Activated CD4-positive, alpha-beta T cell treated with anti-CD3 and anti-CD28 coated beads, Interleukin-2, Interleukin-4, amounts not matched to agents 100 ng/mL and 50 ng/mL, durations not matched to agents 16 hours and 8 hours (primary cell): ENCODE measurements at places on chromosomes 7 and 10.
A peak's percentile ranks its signal among the peaks of the same experiment; 100 is the strongest.

DNA sequence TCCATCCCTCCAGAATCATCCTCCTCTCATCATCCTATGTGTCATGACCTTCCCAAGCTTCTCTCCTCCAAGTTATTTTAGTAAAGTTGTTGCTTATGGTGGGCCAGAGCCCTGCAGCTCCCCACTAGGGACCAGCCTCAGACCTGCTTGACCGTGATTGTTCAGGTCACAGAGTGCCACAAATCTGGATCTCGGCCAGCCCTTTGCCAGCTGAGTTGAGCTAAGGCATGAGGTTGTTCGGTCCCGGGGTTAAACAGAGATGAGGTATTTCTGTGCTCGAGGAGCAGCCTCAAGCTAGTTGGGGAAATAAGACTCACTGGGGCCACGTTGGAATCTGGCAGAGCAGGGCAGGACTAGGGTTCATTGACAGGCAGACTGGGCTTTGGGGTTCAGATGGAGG is 66.3 kb upstream of the PPIF start:
- DNase-seq = no peak

DNA sequence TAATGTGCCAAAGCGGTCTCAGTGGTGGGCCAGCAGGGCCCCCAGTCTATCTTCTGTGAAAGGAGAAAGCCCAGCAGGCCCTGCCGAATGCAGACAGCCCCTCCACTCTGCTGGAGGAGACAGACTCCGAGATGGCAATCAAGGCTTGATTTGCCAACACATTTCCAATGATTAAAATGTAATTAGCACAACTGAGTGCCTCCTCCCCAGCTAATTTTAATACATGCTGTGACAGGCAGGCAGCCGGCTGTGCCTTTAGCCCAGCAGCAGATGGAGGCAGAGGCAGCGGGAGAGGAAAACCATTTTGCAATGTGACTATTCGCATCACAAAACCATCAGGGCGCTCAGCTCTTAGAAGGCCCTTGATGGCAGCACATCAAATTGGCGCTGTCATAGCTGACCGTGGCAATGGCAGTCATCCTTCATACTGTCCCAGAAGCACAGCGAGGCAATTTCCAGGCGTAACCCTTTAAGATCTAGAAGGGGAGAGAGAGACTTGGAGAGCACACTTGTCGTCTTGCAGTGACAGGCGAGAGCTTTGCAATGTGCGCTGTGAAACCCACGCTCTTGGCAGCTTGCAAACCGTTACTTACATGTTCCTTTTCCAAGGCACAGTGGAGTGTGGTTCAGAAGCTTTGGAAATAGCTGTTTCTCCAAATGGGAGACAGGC is 714.8 kb upstream of the GALNT17 start:
- no peak for DNase-seq

GRCh38 chr10:119663866-119664698 is 12.9 kb downstream of the BAG3 start:
- peak; percentile 54 for DNase-seq

DNA sequence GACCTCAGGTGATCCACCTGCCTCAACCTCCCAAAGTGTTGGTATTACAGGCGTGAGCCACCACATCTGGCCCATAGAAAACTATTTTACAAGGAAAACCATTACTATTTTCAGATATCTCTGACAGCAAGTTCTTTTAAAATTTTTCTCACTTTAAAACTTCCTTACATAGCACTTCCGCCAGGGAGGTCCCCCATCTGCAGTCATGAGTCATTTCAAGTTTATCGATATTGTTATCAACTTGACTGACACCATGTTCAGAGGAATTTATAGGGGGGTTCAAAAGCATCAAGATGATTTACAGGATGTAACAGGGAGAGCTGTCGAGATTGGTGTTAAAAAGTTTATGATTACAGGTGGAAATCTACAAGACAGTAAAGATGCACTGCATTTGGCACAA is 88.8 kb downstream of the NRBF2 start:
- DNase-seq = peak; percentile 50

GRCh38 chr7:80999100-80999499 is 80.2 kb upstream of the SEMA3C start:
- DNase-seq = no peak

DNA sequence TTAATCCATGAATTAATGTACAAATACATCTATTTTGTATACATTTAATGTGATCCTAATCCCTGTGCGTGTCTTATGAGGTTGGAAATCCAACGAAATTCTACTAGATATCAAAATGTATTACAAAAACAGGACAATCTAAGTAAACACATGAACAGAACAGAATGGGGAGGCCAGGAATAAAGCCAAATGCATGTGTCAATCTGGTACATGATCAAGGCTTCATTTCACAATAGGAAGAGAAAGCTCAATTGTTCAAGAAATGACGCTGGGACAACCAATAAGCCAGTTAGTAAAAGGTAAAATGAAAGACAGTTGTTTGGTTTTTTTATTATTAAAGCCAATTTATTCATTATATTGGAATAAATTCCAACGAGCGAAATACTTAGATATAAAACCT is 83.0 kb downstream of the COL13A1 start:
- DNase-seq = no peak

GRCh38 chr10:108902619-108903285 is 1020.6 kb downstream of the XPNPEP1 start:
- no peak for DNase-seq

- DNase-seq = no peak
Measured at GRCh38 chr10:43354330-43354635, 17.2 kb upstream of the FXYD4 start.

DNA sequence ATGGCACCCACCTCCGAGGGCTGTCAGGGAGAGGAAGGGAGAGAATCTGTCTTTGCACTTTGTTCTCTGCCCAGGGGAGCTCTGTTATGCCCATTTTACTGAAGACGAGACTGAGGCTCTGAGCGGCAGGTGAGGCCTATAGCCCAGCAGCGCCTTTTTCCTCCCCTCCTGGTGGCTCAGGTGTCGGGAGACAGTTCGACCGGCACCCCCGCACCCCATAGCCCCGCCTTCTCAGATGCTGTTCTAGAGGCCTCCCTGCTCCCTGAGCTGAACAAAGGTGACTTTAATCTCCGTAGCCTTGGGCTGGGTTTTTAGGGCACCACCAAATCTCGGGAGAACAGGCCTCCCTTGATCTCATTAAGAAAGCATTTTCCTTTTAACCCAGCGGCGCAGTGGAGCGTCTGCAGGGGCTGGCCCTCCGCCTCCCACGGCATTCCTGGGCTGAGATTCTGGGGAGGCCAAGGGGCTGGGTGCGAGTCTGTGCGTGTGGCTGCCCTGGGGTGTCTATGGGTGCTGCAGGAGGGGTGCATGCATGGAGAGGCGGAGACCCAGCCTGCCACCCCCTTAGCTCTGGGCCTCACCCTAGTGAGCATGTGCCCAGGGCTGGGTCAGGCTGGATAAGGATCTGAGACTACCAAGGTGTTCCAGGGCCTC is 3.3 kb downstream of the LFNG start:
- peak; percentile 51 for DNase-seq

DNA sequence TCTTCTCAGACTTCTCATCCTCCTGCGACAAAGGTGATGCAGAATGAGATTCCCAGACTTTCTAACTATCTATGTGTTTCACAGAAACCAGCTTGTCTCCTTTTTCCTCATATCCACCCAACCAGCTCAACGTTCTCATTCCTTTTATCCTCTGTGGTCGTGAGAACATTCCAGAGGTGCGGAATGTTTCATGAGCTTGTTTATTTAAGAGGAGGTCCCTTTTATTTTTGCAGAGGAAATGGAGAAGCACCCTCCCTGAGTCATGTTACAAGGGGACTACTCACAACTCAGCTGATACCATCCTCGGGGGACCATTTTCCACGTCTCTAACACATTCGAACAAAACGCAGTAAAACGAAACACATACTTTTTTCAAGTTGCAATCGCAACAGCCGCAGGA is 93.2 kb downstream of the ZRANB1 start:
- DNase-seq = no peak

GRCh38 chr7:78514634-78515033 is 716.1 kb downstream of the PHTF2 start:
- no peak for DNase-seq

DNA sequence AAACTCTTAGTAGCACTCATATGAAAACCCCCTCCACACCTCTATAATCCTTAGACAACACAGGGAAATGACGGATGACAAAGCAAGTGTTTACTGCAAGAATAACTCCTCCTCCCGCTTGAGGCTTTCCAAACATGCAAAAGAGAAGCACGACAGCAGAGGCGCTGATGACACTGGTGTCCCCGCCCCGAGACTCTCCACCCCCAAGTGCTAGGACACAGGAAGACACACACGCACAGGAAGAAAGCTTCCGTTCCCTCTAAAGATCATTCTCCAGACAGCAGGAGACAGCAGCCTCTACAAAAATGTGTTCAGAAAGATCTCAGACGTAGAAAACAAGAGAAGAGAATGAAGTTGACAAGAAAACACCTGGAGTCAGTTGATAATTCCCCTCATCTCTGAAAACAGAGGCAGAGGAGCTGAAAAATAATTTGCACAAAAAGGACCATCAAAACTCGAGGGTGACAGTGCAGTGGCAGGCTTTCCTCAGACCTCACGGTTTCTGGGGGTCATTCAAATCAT is 90.2 kb downstream of the DLG5 start:
- peak; percentile 79 for DNase-seq

GRCh38 chr10:47019155-47020145 is 108.2 kb downstream of the PTPN20 start:
- DNase-seq = no peak

DNA sequence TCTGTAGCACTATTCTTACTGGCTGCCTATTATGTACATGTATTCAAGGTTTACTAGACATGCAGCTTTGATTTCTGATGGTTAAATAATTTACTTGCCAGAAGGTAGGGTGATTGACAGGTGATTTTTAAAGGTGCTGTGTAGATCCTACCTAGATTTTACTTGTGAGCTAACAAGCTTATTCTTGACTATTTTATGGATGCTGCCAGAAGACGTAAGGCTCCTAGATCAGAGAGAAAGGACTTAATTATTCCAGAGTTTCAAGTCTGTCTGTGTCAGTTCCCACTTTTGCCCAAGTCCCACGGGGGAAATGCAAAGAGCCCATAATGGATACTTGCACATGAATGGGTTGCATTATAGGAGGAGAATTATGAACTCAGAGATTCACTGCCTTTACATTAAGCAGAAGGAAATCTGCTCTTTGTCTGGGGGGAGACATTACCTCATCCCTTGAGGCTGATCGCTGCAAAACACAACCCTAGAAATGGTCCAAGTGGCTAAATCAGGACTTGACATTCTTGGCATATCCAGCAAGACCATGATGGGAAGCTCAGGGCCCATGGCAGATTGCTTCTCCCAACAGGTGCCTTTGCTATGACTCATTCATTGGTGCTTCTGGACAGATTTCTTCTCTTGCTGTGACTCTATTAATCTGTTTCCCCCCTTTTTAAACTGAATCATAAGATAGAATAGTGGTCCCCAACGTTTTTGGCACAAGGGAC is 32.1 kb downstream of the GPR158 start:
- no peak for DNase-seq

- DNase-seq = no peak
Measured at GRCh38 chr7:107453388-107453787, 16.5 kb upstream of the GPR22 start.

DNA sequence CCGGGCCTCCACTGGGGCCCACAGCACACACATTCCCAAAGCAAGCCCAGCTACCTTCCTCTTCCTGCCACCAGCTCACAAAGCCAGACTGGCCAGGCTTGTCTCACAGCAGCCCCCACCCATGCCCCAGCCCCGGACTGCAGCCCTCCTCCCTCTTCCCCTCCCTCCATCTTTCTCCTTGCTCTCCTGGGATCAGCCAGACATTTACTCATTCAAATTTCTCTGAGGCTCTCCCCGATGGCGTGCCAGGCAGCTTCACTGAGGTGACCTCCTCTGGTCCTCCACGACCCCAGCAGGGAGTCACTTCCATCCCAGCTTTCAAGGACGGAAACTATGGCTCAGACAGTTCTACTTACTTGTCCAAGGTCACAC is 187.5 kb downstream of the GRID1 start:
- no peak for DNase-seq

DNA sequence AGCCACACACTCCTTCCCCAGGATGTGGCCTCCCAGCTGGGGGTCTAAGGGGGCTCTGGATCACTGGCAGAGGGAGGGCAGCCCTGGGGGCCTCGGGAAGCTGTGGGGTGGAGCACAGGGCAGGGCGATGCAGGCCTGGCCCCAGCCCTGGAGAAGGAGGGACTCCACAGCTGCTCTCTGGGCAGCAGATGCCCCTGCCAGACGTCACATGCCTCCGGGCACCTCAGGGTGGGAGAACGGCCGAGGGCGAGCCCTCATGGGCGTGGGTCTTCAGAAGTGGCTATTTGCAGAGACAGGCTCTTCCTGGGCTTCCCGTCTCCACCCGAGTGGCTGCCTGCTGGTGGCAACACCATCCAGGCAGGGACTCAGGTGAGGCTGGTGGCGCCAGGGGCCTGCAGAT is 16.0 kb upstream of the ADGRA1 start:
- DNase-seq = no peak

GRCh38 chr10:23499372-23500132 is 60.7 kb downstream of the OTUD1 start:
- no peak for DNase-seq

DNA sequence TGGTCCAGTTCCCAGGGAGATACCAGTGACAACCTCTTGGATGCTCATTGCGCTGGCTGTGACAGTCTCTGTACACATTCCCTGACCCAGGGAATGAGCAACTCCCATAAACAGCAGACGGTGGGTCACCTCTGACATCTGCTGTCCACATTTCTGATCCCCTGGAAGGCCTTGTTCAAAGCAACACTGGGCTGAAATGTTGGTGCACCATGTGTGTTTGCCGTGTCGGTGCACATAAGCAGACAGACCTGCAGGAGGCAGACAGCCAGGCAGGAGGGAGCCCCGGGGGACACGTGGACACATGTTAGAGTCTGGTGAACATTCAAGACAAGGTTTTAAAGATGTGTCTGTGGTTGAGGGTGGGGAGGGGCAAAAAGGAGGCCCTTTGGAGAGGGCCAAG is 254.9 kb downstream of the PLXNA4 start:
- no peak for DNase-seq

DNA sequence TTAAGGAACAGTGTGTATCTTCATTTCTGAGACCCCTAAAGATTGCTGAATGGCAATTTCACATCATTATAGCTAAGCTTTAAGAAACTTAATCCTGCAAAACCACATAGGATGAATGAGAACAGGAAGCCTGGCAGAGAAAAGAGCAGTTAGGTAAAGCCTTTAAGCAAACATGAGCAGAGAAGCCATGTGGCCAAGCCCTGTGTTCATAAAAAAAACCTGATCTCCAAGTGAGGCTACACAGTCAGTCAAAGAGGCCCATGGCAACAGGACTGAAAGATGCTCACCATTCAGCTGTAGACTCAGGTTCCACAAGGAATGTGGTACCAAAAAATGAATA is 9.3 kb downstream of the LIPA start:
- no peak for DNase-seq

- no peak for DNase-seq
Measured at GRCh38 chr7:107122486-107122911, 46.3 kb upstream of the HBP1 start.

DNA sequence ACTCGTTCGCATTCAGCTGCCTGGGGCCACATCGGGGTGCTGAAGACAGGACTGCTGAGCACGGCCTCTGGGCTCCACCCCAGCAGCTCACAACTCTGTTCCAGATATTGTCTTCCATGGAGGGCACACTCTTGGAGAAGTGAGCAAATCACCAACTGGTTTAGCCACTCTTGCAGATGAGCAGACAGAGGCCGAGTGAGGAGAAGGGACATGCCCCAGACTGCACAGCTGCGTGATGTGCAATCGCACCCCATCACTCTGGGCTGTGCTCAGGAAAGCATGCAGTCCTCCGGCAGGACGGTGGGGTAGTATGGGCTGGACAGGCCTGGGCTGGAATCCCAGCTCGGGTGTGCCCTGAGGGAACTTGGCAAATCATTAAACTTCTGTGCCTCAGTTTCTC is 111.6 kb downstream of the FAM53B start:
- no peak for DNase-seq
